ENCODE measurements at places on chromosomes 7 and 10. TPM values are rescaled to one million over a fixed set of nuclear protein-coding genes. Genes with fewer than 3 reads are reported as not detected.

Gene LDB3
- 800 TPM for total RNA-seq

Gene SPDYE11
- total RNA-seq: not detected

Gene THSD7A
- total RNA-seq: 1.1 TPM

Gene AGAP4
- 6.7 TPM for total RNA-seq

Gene PKD2L1
- total RNA-seq: not detected

Gene ARHGEF35
- total RNA-seq: 0.56 TPM

Gene AQP1
- total RNA-seq: 113 TPM

Gene SMO
- 7.3 TPM for total RNA-seq
